NCI-H2029 (cell line): ENCODE measurements at places on chromosomes 3 and 15.
A peak's percentile ranks its signal among the peaks of the same experiment; 100 is the strongest.

DNA sequence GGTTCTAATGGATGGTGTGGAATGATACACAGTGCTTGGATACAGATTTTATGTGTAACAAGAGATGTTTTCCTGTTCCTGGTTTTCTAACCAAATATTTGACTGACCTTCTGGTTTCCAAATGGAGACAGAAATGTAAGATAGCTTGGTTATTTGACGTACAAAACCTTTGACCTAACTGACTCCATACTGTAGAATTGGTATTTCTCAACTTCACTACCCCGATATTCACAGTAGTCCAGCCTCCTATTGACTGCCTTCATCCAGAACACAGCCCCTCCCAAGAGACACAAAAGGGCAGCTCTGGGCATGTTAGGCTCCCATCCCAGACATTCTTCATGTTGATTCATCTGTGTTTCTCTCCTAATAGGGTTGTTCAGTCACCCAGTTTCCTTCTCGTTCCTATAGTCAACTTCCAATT lies 33.4 kb downstream of the MYO1E start:
- DNase-seq = no peak

DNA sequence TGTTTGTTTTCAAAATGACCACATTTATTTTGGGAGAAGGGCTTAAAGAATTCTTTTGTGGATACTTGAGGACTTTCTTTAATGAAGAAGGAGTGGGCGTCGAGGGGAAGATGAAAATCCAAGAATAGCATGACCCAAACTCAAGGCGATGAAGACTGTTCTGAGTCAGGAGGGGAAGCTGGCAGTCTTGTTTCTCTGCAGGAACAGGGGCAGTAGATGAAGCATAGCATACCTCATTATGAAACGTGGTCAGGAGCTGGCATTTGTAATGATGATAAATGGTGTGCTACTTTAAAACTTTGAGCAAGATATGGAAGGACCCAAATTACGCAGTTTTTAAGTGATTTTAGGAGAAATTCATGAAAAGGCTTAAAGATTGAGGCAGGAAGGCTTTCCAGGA lies 549.0 kb downstream of the IGSF11 start:
- DNase-seq = no peak

- no peak for DNase-seq
These were observed 67.5 kb downstream of the TMEM39A start for GRCh38 chr3:119395923-119396358.

- no peak for DNase-seq
These were observed 29.2 kb downstream of the STT3B start for GRCh38 chr3:31561891-31562290.

DNA sequence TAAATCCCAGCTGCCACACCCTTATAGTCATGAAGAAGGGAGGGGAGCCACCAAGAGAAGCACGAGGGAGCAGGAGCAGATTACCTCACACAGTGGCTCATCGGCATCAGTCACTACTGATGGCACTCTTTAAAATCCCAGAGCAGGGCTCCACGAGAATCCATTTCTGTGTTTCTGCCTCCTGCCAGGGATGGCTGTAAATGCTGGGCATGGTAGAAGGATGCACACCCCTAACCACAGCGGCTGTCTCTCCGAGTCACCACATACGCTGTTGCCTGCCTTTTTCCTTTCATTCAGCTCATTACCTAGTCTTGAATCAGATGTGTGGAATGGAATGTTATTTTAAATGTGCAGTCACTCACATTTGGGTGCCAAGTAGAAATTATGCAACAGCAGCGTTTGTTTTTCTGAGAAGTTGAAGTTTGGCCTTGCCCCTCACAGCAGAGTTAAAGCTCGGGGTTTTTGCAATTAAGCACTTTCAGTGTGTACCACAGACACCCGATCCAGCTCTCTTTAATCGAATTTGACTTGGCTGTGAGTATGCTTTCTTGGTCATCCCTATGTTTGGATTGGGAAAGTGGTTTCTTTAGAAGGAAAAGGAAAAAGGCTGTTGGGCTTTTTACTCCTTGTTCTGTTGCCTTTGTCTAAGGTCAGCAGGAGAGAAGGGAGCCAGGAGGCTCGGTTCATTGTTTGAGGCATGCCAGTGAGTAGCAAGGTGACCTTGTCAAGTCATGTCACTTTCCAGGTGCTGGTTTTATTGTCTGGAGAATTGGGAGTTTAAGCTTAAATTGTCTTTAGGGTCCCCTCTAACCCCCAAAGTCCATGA lies 284.2 kb upstream of the TPM1 start:
- no peak for DNase-seq

DNA sequence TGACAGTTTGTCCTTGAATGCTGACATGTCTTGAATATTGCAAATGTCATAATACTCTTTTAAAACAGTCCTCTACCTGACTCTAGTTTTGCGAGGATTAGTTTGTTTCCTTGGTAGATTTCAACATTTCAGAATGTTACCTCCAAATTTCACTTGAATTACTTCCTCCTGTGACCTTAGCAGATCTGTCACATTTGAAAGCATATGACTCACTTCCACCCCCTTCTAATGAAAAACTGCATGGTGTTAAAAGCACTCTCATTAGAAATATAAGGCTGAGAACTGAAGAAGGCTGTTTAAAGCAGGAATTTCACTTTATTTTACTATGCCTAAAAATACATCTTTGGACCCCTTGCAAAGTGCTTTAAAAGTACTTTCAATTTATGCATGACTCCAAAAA lies 598.7 kb upstream of the TGFBR2 start:
- no peak for DNase-seq

DNA sequence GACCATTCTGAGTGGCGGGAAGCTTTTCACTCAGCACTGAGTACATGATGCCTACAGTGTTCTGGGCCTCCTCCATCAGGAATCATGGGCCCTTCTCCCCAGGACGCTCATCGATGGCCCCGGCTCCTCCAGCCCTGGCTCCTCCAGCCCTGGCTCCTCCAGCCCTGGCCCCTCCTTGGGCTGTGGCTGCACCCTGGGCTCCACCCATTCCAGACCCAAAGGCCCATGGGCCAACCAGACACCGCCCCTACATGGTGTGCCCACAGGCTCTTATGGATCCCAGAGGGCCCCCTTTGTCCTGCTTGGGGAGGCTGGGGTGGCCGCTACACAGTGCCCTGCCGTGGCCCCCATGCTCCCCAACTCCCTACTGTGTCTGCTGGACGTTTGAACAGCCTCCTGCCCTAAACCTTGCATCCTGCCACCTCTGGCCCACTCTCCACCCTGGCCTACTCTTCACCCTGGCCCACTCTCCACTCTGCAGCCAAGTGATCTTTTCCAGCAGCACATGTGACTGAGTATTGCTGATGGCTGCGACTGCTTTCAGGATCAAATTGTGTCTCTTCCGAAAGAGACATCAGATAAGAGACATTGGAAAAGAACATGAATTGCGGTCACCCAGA lies 57.9 kb downstream of the APBA2 start:
- no peak for DNase-seq

DNA sequence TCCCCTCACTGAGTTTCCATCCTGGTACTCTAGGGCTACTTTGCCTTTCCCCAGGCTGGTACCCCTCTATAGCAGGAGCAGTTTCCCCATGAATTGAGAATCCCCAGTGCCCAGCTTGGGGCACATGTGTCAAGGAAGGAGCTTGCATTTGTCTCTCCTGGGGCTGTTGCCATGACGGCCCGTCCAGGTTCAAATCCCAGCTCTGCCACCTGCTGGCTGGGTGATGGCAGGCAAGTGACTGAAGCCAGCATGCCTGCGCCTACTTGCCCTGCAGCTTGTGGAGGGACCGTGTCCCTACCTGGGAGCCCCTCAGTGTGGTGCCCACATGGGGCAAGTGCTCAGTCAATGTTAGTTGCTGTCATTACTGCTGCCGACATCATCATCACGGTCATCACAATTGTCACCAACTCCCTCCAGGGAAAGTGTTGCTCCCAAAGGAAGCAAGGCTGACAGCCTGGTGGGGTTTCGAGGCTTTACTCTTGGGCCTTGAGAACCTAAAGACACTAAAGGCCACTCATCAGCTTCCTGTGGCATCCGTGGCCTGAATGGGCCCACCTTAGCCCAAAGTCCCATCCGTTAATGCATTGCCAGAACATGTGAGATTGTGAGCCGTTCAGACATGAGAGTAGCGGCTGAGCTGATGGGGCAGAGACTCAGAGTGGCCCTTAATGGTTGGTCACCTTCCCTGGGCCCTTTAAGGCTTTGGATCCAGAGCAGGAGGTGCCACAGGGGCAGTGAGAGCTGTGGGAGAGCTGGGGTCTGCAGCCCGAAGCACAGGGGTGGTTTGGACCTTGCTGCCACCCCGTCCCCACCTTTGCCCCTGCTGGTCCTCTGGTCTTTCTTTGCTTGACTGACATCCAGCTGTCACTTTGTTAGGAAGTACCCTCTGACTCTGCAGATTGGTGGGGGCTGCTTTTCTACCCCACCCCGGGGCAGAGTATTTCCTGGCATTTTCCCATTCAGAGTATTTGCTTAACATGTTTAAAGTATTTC lies 144.4 kb downstream of the DNAJB8 start:
- DNase-seq = peak; percentile 27

GRCh38 chr3:179528772-179529171 lies 34.0 kb upstream of the ACTL6A start:
- DNase-seq = no peak

GRCh38 chr15:75508840-75509532 lies 57.5 kb upstream of the SIN3A start:
- no peak for DNase-seq

GRCh38 chr3:127172781-127173515 lies 20.0 kb upstream of the PRR23E start:
- peak; percentile 66 for DNase-seq

- no peak for DNase-seq
These were observed 122.0 kb downstream of the SEMA6D start for GRCh38 chr15:47839233-47839825.

DNA sequence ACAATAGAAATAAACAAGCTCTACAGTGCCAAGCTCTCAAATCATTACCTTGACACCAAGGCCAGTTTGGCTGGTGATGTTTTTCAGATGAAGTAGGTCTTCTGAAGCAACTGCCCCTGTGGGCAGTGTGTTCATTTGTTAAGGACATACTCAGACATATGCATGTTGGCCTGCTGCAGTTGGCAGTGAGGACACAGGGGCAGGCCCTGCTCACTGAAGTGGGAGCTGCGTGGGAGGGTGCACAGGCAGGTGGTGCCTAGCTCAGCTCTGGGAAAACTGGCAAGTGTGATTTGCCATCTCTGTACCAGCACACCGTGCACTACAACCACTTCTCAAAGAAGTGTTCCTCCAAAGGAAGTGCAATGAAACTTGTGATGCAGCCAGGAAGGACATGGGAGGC lies 28.5 kb upstream of the SNRK start:
- DNase-seq = no peak

DNA sequence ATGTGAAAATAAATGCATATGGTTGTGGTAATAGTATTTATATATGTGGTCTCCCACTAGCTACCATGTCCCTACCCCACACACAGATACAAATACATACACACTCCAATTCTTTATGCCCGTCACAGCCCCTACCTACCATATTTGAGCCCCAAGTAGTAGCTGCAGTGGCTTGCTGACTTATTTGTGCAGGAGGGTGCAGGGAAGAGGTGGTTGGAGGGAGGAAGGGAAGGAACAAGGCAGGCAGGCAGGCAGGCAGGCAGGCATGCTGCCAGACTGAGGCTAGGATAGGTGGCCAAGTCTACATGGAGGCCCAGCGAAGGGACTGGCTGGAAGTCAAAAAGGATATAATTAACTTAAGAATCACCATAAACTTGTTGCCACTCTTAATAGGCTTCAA lies 82.9 kb downstream of the SCN11A start:
- DNase-seq = no peak

DNA sequence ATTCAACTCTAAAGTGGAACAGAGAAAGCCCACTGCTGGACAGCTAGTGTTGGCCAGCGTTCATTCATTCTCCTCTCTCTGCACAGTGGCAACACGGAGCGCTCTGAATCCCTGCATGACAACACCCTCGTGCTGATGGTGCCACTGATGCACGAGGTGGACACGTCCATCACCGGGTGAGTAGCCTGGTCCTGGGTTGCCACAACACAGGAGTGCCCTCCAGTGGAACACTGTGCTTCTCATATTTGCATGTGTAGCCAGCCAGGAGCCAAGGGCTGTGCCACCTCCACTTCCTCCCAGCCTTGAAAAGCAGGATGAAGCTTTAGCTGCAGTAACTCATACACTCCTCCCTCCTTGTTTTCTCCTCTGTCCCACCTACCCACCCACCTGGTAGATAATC lies 120.0 kb upstream of the CTDSPL start:
- peak; percentile 61 for DNase-seq

DNA sequence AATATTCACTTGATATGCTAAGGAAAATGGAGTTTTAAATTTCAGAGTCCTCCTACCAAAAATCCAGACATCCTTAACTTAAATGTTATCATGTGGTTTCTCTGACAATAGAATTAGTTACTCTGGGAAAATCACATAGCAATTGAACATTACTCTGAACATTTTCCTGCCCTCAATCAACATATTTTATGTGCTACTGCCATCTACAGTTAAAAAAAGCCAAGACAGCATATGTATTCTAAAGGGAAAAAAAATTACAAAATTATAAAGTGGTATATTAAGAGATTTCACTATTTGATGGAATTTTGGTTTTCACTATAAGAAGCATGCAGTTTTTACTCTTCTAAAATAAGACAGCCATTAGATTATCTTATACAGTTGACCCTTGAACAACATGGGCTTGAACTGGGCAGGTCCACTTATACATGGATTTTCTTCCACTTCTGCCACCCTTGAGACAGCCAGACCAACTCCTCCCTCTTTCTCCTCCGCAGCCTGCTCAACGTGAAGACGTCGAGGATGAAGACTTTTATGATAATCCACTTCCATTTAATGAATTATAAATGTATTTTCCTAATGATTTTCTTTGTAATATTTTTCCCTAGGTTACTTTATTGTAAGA lies 122.3 kb downstream of the ATP1B3 start:
- DNase-seq = no peak

DNA sequence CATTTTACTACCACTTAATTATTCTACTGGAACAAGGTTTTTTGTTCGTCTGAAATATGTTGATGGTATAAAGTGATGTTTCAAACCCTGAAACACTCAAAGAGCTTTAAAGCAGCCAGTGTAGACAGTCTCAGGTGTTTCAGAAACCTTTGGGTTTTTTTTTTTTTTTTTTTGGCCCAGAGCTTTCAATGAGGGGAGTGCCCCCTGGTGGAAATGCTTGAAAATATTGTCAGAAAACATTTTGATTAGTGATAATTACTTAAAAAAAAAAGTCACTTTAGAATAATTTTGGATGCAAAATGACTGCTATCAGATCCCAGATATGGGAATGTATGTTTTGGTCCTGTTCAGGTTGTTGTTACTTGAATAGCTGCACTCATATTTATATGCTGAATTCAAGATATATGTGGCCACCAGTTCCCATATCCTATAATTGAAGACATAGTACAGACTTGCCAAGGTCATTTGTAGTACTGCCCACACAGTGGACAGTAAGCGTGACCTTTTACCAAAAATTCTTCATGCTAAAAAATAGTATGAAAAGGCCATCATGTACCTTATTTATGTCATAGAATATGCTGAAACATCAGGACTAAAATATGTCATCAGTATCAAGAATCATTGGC lies 35.9 kb downstream of the SATB1 start:
- DNase-seq = peak; percentile 53

- DNase-seq = no peak
These were observed 7.6 kb downstream of the SHF start for GRCh38 chr15:45180201-45180600.
